Activated T-helper 2 cell treated with anti-CD3 and anti-CD28 coated beads, Interferon-gamma antibody, Interleukin-2, Interleukin-4, amounts not matched to agents 10 μg/mL and 5 μg/mL and 100 μg/mL, durations not matched to agents 14 hours and 24 hours and 36 hours (primary cell): ENCODE measurements at places on chromosomes 6 and 20. TPM values are rescaled to one million over a fixed set of nuclear protein-coding genes. Genes with fewer than 3 reads are reported as not detected.

The WFDC2 gene
- total RNA-seq = not detected in 2 replicates

The MPIG6B gene
- total RNA-seq = not detected in 2 replicates

- no peak overlapping the region for H3K4me3 ChIP-seq
- no peak overlapping the region for H3K27ac ChIP-seq
- H3K4me1 ChIP-seq = peaks cover 4% of the 10 kb centered on the region
- no peaks in the 10 kb centered on the region for H3K36me3 ChIP-seq
Measured at GRCh38 chr6:37339741-37340638, 13.8 kb upstream of the RNF8 start.

DNA sequence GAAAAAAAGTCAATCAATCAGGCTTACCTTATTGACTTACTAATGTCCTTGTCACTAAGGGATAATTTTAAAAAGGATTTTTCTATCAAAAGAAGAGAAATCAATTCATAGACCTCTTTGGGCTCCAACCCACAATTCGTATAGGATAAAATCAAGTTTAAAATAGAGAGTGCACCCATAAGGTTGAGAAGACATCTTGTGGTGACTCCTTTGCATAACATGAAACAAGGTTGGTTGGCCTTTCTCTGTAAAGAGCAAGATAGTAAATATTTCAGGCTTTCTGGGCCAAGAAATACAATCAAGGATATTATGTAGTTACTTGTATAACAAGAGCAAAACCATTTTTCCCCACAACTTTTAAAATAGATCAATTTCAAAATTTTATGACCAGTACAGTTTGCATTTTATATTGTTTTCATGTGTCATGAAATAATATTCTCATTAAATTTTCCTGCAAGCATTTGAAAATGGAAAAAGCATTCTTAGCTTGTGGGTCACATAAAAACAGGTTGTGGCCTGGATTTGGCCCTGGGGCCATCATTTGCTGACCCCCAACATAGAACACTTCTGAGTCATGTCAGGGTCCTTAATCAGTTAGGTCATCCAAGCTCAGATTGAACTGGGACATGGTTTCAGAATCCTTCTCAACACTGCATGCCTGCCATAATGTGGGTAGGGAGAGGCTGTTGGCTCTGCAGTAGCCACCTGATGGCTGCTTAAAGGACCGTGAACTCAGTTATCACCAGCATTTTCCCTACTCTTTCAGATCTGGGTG, 76.7 kb downstream of the MYB start:
- H3K27ac ChIP-seq = no peak overlapping the region
- peaks cover 14% of the 10 kb centered on the region for H3K4me1 ChIP-seq
- no peaks in the 10 kb centered on the region for H3K36me3 ChIP-seq
- no peak for DNase-seq
- H3K27me3 ChIP-seq = no peaks in the 10 kb centered on the region

GRCh38 chr6:133756078-133756695, 132.7 kb upstream of the TCF21 start:
- H3K36me3 ChIP-seq = no peaks in the 10 kb centered on the region
- no peaks in the 10 kb centered on the region for H3K4me1 ChIP-seq
- H3K27me3 ChIP-seq = peaks cover 5% of the 10 kb centered on the region
- no peak overlapping the region for H3K27ac ChIP-seq
- H3K4me3 ChIP-seq = no peak overlapping the region

- H3K4me3 ChIP-seq = no peak overlapping the region
- no peak overlapping the region for H3K27ac ChIP-seq
- H3K4me1 ChIP-seq = peaks cover 11% of the 10 kb centered on the region
- H3K27me3 ChIP-seq = no peaks in the 10 kb centered on the region
- H3K36me3 ChIP-seq = peaks cover 32% of the 10 kb centered on the region
Measured at GRCh38 chr6:125854355-125854754, 63.6 kb downstream of the NCOA7 start.

DNA sequence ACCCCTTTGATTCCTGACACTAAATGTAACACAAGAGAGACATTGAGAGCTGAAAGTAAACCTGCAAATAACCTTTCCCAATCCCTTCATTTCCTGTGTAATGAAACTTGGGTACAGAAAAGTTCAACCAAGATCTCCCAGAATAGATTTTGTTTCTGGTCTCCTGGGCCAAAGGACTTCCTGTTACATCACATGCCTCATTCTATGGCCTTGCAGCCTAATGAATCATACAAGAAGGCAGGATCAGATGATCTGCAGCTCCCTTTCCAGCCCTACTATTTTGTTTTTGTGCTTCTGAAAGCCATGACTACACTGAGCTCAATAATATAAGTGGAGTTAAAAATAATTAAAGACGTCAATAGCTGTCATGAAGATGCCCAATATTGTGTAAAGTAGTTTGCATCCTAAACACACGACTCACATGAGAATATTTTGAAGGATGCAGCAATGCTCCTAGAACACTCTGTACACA, 73.4 kb upstream of the NOX3 start:
- H3K27ac ChIP-seq = peak overlapping the region; percentile 55
- no peaks in the 10 kb centered on the region for H3K27me3 ChIP-seq
- peaks cover 12% of the 10 kb centered on the region for H3K4me1 ChIP-seq
